ENCODE measurements at places on chromosomes 6 and 20.

DNA sequence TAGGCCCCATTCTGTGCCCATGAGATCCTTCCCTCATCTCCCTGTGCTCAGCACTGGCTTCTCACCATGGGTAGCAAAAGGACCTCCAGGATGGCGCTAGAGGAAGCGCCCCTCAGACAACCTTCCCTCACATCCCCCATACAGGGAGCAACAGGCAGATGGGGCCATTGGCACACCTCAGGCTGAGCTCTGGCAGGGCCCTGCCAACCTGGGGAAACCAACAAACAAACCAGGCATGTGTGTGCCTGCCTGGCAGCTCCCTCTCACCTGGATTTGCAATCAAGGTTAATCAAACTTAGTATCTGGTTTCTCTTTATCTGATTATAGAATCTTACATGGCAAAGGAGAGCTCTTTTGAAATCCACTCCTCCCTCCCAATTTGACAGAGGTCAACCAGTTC, 134.9 kb downstream of the SLC23A2 start:
- no peak for DNase-seq

DNA sequence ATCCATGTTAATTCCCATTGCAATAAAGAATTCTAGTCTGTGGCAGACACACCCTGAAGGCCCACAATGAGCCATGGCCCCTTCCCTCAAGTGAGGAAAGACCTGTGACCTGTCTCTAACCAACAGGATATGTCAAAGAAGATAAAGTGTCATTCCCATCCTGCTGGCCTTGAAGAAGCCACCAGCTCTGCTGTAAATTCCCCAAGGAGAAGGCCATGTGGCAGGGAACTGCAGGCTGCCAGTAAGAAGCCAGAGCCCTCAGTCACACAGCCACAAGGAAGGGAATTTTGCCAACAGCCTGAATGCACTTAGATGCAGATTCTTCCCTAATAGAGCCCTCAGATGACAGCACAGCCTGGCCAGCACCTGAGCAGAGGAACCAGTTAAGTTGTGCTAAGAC, 24.8 kb downstream of the VIP start:
- DNase-seq = no peak

DNA sequence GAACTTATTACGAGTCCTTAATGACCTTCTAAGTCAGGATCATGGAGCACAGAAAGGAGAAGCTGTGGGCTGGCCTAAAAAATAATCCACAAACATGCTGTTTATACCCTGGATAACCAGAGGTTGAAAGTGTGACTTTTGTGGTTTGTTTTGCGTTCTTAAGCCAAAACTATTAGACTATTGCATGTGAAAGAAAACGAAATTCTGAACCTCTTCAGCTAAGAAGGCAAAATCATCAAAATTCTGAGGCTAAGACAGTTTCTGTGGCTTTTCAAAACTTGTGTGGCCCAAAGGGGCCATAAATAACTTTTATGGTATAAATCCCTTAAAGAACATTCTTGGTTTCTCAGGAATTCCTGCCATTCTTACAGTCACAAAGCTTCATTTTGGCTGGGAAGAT, 251.0 kb downstream of the UST start:
- peak; percentile 80 for DNase-seq

GRCh38 chr6:159110013-159110412, 59.2 kb upstream of the FNDC1 start:
- peak; percentile 42 for DNase-seq

DNA sequence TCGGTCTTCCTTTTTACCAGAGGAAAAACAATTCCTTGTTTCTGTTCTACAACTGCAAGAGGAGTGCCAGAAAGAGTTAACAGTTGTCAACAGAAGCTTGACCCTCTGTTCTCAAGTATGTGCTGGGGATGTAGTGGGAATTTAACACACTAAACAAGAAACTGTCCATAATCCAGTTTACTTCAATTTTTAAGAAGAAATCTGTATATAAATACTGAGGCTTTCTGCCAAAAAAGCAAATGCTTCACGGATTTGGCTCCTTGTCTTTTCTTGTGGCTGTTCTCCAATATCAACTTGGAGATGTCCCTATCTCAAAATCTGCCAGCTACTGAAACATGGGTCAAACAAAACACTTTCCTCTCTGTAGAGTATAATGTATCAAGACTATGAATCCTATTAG, 26.8 kb downstream of the REV3L start:
- no peak for DNase-seq

DNA sequence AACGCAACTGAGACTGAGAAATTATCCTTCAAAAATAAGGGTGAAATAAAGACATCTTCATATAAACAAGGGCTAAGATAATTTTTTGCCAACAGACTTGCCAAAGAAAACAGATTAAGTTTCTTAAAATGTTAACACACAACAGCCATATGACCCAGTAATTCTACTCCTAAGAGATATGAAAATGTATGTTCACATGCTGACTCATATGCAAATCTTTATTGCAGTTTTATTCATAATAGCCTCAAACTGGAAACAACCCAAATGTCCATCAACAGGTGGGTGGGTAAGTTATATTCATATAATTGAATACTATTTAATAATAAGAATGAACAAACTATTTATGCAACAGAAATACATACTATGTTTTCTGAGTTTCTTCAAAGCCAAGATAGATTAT, 140.1 kb downstream of the REV3L start:
- no peak for DNase-seq

- DNase-seq = no peak
Observed at GRCh38 chr6:10585209-10585845, 64.2 kb downstream of the GCNT2 start.

GRCh38 chr6:84453499-84453898, 226.1 kb upstream of the CEP162 start:
- DNase-seq = no peak

DNA sequence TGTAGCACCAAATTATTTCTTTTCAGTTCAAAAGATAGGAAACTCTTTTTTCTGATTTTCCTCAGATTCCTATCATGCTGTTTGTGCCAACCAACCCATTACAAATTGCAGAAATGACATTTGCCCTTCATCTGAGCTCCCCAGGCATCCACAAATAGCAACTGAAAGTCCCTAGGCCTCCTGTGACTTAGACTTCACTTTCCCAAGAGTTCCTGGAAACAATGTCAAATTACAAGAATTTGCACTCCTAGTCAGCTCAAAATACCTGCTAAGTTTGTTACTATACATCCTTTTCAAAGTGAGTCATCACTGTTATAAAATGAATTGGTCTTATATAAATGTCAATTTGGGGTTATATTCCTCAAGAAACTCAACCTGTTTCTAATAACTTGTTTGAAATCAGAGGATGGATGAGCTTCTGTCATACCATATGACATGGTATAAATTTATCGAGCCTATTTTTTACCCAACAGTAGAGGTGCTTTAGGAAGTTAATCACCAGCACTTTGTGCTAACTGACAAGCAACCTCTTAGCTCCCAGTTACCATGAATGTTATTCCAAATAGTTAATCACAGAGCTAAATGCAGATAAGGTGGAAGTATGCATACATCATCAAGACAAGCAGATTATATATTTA, 256.5 kb downstream of the HACE1 start:
- peak; percentile 14 for DNase-seq

DNA sequence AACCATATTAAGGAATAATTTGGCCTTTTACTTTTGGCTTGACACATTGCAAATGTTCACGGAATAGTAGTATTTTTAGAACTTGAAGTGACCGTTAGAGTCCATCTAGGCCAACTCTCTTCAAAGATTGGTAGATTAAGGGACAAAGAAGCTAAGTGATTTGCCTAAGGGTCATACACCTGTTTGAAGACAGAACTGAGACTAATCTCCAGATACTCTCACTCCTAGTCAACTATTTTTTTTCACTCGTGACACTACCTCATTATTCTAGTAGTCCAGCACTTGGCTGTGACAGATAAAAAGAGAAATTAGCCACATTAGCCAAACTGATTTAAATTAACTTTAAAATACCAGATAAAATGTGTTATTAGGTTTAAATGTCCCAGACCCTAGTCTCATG, 10.6 kb downstream of the ACSS2 start:
- DNase-seq = no peak

DNA sequence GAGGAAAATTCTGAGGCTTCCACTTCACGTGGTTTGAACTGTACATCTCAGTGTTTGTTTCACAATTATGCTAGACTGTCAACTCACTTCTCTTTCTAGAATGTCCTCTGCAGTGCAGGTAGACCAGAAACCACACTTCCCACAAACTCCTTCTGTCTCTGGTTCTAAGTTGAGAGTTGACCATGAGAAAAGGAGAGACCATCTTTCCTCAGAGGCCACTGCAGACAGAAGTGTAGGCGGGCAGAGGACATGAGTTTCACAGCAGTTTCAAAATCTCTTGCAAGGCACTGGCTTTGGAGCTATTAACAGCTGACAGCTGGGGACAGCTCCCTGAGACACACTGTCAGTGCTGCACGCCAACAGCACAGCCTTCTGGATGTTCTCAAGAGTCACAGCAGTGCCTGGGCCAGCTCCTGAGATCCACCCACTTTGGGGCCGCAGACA, 55.4 kb upstream of the MOXD1 start:
- DNase-seq = peak; percentile 80

DNA sequence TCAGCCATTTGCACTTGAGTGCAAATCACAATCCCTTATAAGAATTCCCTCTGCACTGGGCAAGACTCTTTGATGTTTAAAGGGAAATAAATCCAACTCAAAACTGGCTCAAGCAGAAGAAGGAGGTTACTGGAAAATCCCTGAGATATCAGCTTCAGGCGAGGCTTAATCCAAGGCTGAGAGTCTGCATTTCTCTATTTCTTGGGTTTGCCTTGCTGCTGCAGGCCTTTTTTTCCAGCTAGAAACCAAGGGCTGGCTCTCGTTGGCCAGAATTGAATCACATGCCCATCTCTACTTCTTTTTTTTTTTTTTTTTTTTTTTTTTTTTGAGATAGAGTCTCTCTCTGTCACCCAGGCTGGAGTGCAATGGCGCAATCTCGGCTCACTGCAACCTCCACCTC, 11.7 kb downstream of the HCK start:
- DNase-seq = peak; percentile 88

GRCh38 chr20:2967841-2968240, 75.6 kb upstream of the GNRH2 start:
- DNase-seq = no peak

DNA sequence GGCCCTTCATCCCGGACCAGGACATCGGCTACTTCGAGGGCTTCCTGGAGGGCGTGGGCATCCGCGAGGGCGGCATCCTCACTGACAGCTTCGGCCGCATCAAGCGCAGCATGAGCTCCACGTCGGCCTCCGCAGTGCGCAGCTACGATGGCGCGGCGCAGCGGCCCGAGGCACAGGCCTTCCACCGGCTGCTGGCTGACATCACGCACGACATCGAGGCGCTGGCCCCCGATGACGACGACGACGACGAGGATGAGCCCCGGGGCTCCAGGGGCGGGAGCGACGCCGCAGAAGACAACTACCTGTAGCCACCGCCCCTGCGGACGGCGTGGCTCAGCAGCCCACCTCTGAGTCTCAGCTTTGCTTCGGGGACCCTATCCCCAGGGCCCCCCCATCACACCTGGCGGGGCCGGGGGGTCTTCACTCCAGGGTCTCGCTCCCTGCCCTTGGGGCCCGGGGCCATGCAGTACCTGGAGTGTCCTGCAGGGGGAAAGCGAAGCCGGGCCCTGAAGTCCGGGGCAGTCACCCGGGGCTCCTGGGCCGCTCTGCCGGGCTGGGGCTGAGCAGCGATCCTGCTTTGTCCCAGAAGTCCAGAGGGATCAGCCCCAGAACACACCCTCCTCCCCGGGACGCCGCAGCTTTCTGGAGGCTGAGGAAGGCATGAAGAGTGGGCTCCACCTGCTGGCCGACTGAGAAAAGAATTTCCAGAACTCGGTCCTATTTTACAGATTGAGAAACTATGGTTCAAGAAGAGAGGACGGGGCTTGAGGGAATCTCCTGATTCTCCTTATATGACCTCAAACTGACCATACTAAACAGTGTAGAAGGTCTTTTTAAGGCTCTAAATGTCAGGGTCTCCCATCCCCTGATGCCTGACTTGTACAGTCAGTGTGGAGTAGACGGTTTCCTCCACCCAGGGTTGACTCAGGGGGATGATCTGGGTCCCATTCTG, 20.8 kb upstream of the HCK start:
- DNase-seq = peak; percentile 35

GRCh38 chr6:151585741-151586140, 91.9 kb downstream of the CCDC170 start:
- DNase-seq = no peak

DNA sequence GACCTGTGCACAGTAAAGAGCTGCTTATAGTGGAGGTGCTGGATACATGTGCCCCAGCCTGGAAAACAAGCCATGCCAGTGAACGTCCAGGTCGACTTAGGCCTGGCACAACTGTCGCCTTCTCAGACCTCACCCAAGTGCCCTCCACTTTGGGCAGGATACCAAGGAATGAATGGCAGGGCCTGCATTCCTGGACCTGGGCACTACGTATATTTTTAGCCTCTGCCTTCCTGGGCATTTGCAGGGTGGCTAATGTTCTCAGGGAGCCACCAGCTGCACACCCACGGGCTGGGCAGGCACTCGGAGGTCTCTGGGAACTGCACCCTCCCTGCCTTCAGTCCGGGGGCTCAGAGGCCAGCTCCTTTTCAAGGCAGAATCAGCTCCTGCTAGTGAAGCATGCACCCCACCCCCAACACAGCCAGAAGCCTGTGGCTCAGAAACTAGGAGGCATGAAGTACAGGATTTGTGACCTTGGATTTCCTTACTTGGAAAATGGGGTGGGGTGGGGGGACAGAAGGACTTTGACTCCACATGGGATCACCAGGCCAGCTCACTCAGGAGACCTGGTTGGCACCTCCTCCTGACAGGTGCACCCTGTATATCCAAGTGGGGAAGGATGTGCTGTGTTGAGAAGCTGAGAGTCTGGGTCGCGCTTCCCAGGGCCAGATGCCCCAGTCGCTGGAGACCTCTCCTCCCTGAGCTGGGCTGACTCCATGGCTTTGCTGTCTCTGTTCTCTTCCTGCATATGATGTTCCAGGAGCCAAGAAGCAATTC, 2.5 kb upstream of the LSM14B start:
- DNase-seq = no peak
